Activated naive CD8-positive, alpha-beta T cell treated with anti-CD3 and anti-CD28 coated beads, Interleukin-2, amount 50 U/mL, for 16 hours (primary cell): ENCODE measurements at places on chromosomes 12 and 14.

- no peak for DNase-seq
Observed at GRCh38 chr12:121580959-121581685, at the start of gene KDM2B. TSS of gene KDM2B (minus strand) at chr12:121581023. CDS start at chr12:121580911, 112 bp downstream.

GRCh38 chr12:15636060-15636890 is 152.9 kb downstream of the EPS8 start:
- DNase-seq, result no peak

DNA sequence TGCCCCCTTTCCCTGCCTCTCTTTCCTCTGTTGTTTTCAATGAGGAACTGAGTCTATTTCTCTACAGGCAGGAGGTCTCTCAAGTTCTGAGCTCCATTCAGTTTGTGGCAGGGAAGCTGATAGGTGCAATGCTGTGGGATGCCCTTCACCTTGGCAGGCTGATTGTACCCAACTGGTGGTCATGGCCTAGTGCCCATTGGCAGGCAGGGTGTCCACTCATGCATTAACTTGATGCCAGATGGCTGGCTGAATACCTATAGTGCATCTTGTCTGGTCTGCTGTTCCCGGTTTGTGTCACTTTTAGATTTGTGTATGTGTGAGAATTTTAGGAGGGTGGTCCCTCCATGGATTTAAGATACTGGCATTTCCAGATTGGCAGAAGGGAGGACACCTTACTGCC is 20.0 kb upstream of the ITGA5 start:
- no peak for DNase-seq

- no peak for DNase-seq
Observed at GRCh38 chr12:92326877-92327276, 181.2 kb upstream of the BTG1 start.

DNA sequence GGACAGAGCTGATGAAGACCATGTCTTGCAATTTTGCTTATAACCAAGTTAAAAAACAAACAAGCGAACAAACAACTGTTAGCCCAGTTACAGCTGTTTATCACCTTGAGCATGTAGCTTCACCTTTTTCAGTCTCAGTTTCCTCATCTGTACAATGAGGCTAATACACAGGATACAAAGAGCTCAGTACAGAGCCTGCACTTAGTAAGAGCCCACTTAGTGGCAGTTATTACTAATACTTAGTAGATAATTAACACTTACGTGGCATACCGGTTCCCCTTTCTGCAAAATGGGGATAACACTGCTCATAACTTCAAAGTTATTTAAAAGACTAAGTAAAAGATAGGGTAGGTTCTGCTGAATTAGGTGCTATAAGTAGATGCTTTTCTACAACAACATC is 228.0 kb downstream of the MON2 start:
- no peak for DNase-seq

- DNase-seq, result no peak
Observed at GRCh38 chr14:65237941-65238340, 135.6 kb upstream of the MAX start.

DNA sequence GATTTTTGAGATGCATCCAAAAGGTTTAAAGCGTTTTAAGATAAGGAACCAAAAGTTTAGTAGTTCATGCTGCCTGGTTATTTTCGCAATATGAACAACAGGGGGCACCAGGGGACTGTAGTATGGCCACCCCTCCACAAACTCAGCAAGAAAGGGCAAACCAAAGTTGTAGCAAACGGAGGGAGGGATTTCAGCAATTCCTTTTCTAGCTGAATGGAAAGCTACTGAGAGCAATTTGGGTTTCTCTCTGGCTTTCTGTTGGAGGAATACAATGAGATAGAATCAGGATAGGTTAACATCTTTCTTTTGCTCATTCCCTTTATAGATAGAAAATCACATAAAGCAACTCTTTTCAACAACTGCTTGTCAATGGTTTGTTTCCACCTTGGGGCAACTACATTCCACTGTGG is 62.5 kb downstream of the DRAM1 start:
- DNase-seq, result no peak

GRCh38 chr12:1836241-1836803 is 16.0 kb downstream of the LRTM2 start:
- DNase-seq, result no peak

GRCh38 chr12:100058482-100059029 is 73.8 kb upstream of the ANKS1B start:
- no peak for DNase-seq
